Naive thymus-derived CD4-positive, alpha-beta T cell (primary cell): ENCODE measurements at places on chromosomes 12 and 14. TPM values are rescaled to one million over a fixed set of nuclear protein-coding genes. Genes with fewer than 3 reads are reported as not detected.

SIX1 gene
- total RNA-seq = not detected

CFAP54 gene
- total RNA-seq = 0.93 TPM

DNA sequence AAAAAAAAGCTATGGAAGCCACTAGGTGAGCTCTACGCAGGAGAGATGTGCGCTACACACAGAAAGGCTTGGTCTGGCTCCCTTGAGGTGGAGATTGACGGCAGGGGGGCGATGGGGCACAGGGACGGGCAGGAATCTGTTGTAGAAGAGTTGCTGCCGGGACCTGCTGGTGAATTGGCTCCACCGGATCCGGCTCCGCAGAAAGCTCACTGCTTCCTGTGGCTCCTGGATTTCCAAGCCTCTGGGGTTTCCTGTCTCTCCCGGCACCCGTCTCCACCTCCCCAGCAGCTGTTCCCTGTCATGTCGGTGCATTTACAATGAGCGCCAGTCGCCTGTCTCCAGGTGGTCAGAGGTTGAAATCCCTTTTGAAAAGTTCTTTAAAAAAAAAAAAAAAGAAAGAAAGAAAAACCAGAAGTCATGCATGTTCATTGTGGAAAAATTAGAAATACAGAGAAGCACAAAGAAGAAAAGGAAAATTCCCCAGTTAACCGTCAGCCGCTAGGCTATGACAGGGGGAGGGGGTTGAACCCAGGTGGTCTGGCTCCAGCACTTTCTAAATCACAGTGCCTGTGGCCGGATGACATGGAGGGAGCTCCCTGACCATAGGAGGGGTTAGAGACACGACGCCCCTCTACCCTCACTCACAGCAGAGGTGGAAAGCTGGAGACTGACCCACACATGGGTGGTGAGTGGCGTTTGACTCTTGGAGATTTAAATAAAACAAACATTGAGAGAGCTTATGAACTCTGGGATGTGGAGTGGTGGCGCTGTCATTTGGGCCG is 20.8 kb downstream of the FAM222A start:
- DNase-seq = no peak

DNA sequence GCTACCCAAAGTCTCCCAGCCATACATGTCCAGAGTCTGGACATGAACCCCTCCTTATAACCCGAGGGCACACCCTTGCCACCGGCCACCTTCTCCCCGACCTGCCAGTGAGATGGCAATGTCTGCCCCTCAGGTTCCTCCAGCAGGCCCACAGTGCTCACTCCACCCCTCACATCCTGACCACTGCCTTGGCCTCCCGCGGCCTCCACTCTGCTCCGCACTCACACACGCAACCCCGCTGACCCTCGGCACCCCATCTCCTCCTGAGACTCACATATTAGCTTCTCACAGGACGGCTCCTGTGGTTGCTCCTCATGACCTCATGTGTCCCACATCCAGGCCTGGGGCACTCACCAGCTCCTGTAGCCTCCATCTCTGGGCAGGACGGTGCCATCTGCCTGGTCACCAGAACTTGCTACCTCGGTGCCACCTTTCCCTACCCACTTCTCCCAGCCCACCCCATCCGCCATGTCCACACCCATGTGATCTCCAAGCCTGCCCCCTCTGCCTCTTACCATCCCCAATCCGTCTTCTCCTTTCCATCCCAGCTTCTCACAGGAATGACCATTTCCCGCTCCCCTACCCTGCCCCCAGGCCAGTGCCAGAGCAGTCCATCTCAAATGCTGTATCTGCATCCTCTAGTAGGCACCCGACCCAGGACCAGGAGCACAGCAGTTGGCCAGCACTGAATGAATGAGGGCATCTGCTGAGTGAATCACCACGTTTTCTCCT is 198.6 kb upstream of the DIO3 start:
- DNase-seq = no peak

GRCh38 chr12:5872745-5873144 is 72.3 kb downstream of the ANO2 start:
- no peak for DNase-seq

GRCh38 chr12:29212682-29213403 is 63.8 kb downstream of the FAR2 start:
- no peak for DNase-seq

- DNase-seq = no peak
Observed at GRCh38 chr14:100807979-100808734, 17.8 kb upstream of the MEG3 start.

DNA sequence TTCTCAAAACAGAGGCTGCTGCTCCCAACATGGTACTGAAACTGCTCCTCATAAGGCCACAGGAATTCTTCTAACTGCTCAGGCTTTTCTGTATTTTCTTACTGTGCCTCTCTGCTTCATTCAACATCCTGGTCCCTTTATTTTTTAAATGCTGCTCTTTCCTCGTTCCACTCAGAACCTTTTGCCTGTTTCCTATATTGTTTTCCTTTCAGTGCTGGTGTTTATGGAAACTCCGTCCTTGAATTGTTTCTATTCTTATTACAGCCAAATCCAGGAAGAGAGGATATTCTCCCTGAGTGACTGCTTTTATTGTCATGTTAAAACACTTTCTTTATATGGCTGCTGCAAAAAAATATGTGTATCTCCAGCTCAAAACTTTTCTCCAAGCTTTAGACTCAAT is 173.0 kb upstream of the E2F7 start:
- no peak for DNase-seq

- no peak for DNase-seq
Observed at GRCh38 chr12:98646294-98647090, 1.4 kb downstream of the APAF1 start.

DNA sequence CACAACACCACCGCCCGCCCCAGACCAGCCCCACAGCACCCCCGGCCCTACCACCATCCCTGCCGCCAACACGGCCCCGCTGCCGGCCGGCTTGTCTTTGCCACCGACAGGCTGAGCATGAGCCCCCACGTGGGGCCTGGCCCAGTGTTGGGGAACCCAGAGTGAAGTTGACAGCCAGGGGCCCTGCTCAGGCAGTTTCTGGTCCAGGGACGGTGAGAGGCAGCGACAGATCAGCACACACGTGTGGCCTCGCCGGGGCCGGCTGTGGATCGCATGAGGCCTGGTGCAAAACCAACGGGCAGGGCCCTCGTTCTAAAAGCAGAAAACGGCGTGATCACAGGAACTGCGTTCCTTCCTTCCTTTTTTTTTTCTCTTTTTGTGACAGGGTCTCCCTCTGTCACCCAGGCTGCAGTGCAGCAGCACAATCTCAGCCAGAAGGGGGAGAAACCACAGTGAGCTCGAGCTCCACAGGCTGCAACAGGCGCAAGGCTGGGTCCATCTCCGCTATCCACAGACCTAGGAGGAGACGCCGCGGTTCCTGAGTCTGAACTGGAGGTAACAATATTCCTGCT is 50.5 kb upstream of the FBRSL1 start:
- DNase-seq = peak; percentile 44

GRCh38 chr12:132302466-132303358 is 26.7 kb downstream of the GALNT9 start:
- no peak for DNase-seq

- DNase-seq = no peak
Observed at GRCh38 chr14:54053386-54053745, 96.7 kb upstream of the BMP4 start.
